ENCODE measurements at places on chromosomes 4 and X.
A peak's percentile ranks its signal among the peaks of the same experiment; 100 is the strongest.

DNA sequence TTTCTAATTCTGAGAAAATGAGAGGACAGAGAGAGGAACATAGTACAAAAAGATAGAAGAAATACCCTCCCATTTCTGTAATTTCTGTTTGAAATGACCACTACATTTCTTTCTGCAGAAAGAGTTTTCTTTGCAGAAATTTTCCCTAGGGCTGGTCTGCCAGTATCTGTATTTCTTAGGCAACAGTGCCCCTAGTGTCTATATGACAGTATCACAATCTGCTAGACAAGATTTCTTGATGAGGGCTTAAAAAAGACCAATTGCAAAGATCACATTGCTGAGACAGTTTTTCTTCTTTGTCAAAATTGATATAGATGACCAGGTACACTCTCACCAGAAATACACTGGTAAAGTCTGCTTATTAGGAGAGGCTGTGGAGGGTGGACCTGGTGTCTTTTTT, 81.0 kb upstream of the ZDHHC15 start:
- DNase-seq = peak; percentile 20

GRCh38 chrX:153634236-153634635, 12.8 kb upstream of the DUSP9 start:
- DNase-seq = no peak

GRCh38 chr4:93448691-93449293, 379.8 kb upstream of the ATOH1 start:
- no peak for DNase-seq

DNA sequence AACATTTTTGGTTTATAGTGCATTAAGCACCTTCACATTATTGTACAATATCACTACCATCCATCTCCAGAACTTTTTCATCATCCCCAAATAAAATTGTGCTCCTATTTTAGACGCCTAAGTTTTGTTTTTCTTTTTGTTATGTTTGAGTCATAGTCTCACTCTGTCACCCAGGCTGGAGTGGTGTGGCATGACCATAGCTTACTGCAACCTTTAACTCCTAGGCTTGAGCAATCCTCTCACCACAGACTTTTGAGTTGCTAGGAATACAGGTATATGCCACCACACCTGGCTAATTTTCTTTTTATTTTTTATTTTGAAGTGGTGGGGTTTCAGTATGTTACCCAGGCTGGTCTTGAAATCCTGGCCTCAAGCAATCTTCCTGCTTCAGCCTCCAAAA, 33.9 kb downstream of the PRSS12 start:
- DNase-seq = no peak

GRCh38 chr4:41882625-41883347, 52.4 kb upstream of the TMEM33 start:
- peak; percentile 90 for DNase-seq

DNA sequence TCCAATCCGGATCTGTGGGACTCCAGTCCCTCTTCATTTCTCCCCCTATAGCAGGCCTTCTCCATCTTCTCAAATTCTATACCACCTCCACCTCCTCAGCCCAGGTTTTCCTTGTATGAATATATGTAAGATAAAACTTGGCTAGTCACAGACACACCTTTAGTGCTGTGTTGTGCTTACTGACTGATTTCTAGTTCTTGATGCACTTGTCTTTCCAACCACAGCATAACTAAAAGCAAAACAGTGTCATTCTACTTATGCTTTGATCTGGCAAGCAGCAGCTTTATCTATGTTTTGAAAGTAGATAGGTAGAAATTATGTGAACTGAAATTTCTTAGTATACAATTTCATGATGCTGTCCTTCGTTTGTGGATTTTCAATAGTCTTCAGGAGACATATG, 47.5 kb downstream of the CCNI start:
- no peak for DNase-seq

GRCh38 chr4:185464887-185465286, 6.6 kb downstream of the CCDC110 start:
- DNase-seq = no peak

GRCh38 chr4:22720091-22720490, 27.4 kb downstream of the GBA3 start:
- no peak for DNase-seq

DNA sequence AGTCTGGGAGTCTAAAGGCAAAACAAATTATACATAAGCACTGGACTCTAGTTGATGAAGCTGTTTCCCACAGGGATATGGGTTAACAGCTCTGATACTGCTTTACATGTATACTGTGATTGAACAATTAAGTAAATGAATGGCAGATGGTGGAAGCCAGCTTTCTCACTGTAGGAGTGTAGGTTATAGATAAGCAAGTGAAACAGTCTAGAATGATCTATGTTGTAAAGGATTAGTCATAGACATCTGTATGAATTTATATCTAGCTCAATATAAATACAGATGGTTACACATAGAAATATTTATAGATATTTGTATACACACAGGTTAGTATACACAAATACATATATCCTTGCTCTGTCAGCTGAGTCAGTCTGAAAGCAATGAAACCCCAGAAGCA, 276.1 kb downstream of the PPARGC1A start:
- DNase-seq = no peak

DNA sequence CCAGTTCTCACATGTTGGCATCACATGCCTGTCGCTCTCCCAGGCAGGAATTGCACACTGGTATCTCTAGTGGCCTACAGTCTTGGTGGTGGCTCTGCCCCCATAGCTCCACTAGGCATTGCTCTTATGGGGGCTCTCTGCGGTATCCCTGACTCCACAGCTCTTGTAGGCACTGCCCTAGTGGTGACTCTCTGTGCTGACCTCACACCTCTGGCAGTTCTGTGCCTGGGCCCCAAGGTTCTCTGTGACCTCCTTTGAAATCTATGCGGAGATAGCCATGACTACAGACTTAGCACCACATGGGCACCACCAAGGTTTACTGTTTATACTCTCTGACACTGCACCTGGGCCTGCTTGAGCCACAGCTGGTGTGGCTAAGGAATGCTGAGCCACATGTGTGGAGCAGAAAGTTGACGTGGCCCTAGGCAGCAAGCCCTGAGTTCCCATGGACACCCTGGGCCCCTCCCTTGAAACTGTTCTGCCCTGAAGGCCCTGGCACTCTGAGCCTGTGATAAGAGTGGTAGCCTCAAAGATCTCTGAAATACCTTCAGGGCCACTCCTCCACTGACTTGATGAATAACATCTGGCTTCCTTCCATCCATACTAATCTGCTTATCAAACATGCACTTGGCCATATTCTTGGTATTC, 8.0 kb downstream of the SLC9B1 start:
- DNase-seq = no peak

DNA sequence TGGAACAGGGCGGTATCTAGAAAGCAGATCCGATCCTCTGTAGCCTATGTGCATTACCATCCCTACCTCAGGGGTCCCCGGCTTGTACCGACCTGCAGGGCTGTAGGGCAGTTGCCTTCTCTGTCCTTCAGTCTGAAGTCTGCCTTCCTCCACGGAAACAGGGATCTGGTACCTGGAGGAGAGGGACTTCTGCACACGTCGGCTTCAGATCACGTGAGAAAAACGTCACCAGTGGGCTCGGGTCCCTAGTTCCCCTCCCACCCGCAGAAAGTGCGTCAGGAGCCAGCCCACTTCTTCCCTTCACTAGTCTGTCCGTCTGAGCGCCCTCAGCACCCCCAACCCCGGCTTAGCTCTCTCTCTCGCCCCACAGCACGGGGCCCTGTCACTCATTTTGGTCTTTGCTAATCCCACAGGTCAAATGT, at the start of gene TCEAL5:
TSS of gene TCEAL5 (minus strand) at position 170 of the 422 bp plus-strand sequence. CDS start 2,187 bp downstream, outside the sequence.
- no peak for DNase-seq

GRCh38 chrX:23935106-23935505, 27.3 kb downstream of the CXorf58 start:
- DNase-seq = peak; percentile 30

DNA sequence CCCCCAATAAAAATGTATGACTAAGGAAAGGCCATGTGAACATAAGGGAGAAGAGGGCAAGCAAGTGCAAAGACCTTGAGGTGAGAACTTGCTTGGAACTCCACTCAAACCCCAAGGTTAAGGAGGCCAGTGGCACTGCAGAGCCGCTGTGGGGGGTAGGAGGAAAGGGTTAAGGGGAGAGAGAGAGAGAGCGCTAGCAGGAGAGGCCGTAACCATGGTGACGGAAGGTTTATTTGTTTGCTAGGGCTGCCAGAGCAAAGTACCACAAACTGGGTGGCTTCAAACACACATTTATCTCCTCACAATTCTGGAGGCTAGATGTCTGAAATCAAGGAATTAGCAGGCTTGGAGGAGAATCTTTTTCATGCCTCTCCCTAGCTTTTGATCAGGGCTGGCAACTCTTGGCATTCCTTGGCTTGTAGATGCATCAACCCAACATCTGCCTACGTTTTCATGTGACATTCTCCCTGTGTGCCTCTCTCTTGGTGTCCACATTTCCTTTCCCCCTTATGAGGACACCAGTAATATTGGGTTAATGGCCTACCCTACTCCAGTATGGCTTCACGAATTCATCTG, 35.2 kb downstream of the SMIM20 start:
- DNase-seq = no peak

DNA sequence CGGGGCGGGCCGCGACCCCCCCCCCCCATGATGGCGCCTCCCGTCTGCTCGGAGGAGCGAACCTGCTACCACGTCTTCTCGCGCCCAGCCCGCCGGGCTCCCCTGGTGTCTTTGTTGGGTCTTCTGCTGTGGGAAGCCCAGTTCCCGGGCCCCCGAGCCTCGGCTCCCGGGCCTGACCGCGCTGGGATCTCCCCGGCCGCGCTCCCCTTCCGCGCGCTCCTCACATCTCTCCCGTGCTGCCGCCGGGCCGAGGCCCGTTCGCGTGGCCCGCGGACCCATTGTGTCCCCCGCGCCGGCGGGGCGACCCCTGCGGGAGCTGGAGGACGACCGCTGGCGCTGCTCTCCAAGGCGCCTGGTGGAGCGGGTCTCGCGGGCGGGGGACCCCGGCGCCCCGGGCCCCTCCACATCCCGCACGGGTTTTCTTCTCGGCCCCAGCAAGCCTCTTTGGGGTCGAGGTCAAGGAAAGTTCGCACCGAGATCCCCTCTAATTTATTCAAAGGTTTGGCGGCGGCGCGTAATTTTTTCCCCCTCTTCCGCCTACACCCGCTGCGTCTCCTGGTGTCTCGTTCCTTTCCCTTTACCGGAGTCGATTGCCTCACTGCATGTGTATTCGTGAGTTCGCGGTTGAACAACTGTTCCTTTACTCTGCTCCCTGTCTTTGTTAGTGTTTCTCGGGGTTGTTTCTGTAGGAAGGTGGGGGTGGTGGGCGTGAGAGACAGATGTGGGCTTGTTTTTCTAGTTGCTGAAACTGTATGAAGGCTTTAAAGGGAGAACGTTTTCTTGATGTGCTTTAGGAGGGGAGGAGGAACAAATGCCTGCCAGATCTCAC, 770 bp downstream of the SMAD1 start:
- peak; percentile 77 for DNase-seq

GRCh38 chr4:2365913-2366210, 52.6 kb downstream of the ZFYVE28 start:
- no peak for DNase-seq

DNA sequence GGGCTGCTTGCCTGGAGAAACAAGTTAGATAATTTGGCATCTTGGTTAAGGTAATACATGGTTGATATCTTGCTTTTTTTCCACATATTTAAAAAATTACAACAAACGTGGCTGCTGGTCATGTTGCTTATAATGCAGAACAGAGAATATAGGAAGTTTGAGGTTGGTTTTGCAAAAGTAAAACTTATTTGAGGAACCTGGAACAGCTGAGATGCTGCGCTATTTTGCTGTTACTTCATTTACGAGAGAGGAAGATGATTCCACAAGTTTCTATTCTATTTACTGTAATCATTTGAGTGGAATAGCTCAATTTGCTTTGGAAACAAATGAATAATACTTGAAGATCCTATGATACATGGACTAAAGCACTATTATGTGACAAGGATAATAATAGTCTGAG, 118.9 kb downstream of the TMA16 start:
- DNase-seq = no peak

GRCh38 chr4:107780665-107781064, 44.1 kb upstream of the SGMS2 start:
- DNase-seq = no peak

GRCh38 chr4:15145709-15146108, 143.4 kb downstream of the CPEB2 start:
- no peak for DNase-seq

DNA sequence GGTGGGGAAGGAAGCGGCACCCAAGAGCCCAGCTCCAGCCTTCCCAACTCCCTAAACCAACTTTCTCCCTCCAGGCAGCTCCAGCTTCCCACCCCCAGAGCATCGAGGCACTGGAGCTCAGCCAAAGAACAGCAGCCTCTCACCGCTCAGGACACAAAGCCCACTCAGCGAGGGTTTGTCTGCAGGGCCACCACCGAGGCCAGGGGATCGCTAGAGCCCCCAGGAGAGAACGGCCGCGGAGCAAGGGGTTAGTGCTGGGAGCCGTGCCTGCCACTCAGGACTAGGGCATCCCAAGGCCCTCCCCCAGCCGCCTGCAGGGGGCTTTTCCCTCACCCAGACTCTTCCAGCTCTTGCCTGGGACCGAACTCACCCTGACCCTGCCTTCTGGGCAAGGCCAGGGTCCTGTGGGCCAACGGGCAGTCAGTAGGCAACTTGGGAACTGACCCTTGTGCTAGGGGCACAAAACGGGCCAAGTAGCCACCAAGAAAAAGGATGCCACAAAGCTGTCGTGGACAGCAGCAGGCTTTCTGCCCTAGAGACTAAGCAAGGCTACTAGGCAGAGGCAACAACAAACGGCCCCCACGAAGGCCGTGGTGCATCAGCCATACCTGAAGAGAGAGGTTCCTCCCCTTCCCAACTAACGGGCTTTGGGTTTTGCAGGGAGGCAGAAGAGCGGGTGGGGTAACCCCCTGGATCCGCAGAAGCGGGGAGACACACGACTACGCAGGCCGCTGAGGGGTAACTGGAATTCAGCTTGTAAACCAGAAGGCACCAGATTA, 2.3 kb downstream of the HCFC1 start:
- DNase-seq = peak; percentile 7

- peak; percentile 93 for DNase-seq
These were observed at the start of gene ATP11C for GRCh38 chrX:139932901-139933796. TSS of gene ATP11C (minus strand) at chrX:139933053. CDS start at chrX:139932042, 1,011 bp downstream.

GRCh38 chr4:115042496-115042895, 70.9 kb downstream of the NDST4 start:
- no peak for DNase-seq

GRCh38 chrX:111337067-111337637, 66.9 kb upstream of the CAPN6 start:
- no peak for DNase-seq
